Activated naive CD8-positive, alpha-beta T cell treated with anti-CD3 and anti-CD28 coated beads, Interleukin-2, amount 10 ng/mL, durations not matched to agents 7 days and 5 days (primary cell): ENCODE measurements at places on chromosomes 13 and 19. TPM values are rescaled to one million over a fixed set of nuclear protein-coding genes. Genes with fewer than 3 reads are reported as not detected.

TSSK6 gene
- 5.8 TPM for total RNA-seq

ATXN8OS gene
- not detected for total RNA-seq

SIAH3 gene
- 0.62 TPM for total RNA-seq

RAB3A gene
- total RNA-seq = 6.1 TPM

NKPD1 gene
- 0.31 TPM for total RNA-seq

MRPL54 gene
- 73.9 TPM for total RNA-seq

CYP2A6 gene
- 0.55 TPM for total RNA-seq

ZNF414 gene
- 40.5 TPM for total RNA-seq

ERICH4 gene
- total RNA-seq = not detected

LYPD5 gene
- total RNA-seq = 1.9 TPM

TNNI3 gene
- total RNA-seq = not detected

HSPH1 gene
- total RNA-seq = 71.2 TPM

ZNF331 gene
- 29.8 TPM for total RNA-seq

NUP62 gene
- total RNA-seq = 94.2 TPM

LGALS14 gene
- not detected for total RNA-seq

LILRA1 gene
- not detected for total RNA-seq

ZNF534 gene
- total RNA-seq = not detected

KCNC3 gene
- total RNA-seq = 1.1 TPM

PGLYRP2 gene
- 0.19 TPM for total RNA-seq

PSG1 gene
- total RNA-seq = not detected

TMC4 gene
- total RNA-seq = 1.7 TPM

TRPC4 gene
- not detected for total RNA-seq

ICAM4 gene
- total RNA-seq = 1.2 TPM
